ENCODE measurements at places on chromosomes 11 and 22.

DNA sequence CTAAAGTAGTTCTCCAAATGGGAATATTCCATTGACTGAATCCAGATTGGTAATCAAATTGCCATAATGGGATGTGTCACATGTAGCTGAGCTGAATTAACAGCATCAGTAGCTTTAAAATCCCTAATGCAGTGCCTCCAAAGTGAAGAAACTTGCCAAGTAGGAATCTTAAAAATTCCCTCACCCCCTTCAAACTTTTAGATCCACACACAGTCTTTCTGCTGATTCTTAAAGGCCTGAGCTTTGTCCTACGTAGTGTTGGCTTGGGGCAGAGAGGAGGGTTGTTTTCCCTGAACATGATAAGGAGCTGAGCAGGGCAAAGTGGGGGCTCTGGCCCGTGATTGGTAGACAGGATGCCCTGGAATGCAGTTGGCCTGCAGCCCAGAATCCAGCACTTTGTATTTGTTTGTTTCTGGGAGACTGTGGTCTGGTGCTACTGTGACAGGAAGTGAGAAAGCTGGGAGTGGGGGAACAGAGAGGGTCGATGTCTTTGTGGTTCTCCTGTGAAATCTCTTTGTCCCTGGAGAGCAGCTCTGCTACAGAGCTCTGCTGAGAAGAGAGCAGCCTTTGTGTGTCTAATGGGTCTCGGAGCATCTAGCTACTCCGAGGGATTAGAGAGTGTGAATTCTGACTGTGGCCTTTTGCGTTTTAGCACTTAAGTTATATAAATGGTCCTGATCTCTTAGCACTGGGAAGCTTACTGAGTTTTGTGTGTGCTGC is 16.9 kb downstream of the CTNND1 start:
- peak; percentile 96 for DNase-seq

- no peak for DNase-seq
These were observed 12.8 kb downstream of the KCNC1 start for GRCh38 chr11:17747131-17747955.

DNA sequence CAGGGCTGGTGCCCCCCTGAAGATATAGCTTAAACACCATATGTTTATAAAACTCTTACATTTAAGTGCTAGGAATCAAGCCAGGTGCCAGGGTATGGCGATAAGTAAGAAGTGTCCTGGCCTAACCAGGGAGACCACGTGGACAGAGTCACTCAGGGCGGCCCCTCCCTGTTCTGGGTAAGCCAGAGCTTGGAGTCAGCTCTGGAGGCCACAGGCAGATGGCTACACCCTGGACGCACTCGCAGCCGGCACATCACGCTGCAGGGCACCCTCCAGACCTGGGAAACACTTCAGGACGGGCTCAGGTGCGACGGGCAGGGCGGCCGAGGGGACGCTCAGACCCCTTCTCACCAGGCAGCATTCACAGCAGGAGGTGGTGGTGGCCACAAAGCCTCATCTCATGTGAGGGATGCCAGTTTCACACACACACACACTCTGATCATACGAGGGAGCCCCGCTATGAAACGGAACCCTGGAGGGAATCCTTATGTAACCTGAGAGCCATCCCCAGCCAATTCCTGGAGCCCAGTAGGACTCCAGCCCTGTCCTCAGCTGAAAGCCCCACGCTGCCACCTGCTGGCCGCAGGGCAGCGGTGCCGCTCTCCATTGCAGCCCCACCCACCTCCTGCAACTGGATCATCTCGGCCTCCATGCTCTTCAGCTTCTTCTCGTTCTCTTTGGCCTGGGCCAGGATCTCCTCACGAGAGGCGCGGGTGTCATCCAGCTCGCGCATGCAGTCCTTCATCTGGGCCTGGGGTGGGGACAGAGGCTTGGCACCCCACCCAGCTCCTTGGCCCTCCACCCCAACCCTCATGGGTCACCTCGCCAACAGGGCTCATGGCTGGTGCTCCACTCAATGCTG is 33.4 kb downstream of the APOL1 start:
- DNase-seq, result peak; percentile 88

DNA sequence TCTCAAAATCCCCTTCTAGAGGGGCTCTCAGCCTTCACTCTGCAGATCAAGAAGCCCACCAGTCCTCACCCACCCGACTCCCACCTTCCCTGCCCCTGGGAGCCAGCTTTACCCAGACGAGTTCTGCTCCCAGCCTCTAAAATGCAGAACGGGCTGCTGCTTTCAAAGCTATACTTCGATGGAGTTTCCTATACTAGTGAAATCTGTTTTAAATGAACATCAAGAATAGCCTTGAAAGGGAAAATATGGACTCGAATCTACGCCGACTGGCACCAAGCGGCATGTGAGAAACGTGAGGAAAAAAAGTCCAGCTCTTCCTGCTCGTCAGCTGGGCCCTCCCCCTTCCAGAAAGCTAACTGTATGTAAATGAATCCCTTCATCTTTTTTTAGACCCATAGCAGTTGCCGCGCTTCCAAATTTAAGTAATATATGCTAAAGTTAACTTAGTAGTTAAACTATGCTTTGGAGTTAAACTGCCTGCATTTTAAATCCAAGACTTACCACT is 211.7 kb downstream of the NTM start:
- no peak for DNase-seq

Measured in testis (tissue), 5 donors.